GDM1 (cell line): ENCODE measurements at places on chromosomes 5 and 9.

- DNase-seq = no peak
Observed at GRCh38 chr9:5562806-5563416, 52.6 kb downstream of the PDCD1LG2 start.

DNA sequence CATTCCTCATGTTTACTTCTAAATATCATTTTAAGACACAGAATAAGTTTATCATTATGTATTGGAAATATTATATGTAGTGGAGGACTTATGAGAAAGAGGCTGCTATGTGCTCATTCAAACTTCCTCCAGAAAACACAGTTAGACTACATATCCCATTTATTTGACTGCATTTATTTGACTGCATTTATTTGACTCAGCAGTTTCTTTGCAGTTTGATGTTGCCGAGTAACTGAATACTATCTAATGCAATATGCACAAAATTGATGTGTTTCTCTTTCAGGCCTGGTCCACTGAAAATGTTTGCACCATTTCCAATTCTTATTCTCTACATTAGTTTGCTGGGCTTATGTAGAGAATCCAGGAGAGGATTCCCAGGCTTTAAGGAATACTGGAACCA, 89.9 kb upstream of the FBN2 start:
- no peak for DNase-seq

DNA sequence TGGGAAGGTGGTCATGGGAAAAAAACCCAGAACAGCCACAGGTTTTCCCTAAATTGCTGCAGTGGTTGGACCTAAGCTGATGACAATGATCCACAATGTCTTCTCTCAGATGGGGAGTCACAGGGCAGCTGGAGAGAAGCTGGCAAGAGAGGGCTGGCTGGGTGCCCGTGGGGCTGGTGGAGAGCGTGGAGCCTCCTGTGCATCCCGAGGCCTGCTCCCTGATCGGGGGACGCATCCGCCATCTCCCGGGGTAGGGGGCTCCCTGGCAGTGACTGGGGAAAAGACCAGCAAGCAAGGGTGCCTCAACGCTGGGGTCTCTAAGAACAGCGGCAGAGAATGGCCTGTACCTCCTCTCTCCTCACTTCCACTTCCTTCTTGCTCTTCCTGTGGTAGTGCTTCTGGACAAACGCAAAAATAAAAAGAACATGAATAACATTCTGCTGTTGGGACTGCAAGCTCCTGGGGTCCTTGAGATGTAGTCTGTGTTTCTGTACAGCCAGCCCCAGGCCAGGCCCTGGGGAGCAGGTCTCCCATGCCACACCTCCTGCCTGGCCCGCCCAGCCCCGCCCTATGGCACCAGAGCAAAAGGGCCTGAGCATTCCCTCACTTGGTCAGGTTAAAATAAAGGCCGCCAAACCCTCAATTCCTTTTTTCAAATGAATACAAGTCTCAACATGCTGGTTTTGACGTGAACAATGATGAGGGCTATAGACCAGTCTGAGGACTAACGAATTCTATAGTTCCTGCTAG, 7.0 kb upstream of the MRNIP start:
- DNase-seq = no peak

- DNase-seq = no peak
Observed at GRCh38 chr5:154737667-154738320, 17.4 kb upstream of the LARP1 start.

- DNase-seq = no peak
Observed at GRCh38 chr9:3500044-3500443, 25.8 kb downstream of the RFX3 start.

- no peak for DNase-seq
Observed at GRCh38 chr9:18749711-18750110, 275.8 kb downstream of the ADAMTSL1 start.

GRCh38 chr5:160054047-160054446, 45.1 kb downstream of the TTC1 start:
- no peak for DNase-seq

- DNase-seq = no peak
Observed at GRCh38 chr9:137982200-137982599, 104.6 kb downstream of the CACNA1B start.
